ENCODE measurements at places on chromosomes 6 and 20.

- DNase-seq = no peak
Observed at GRCh38 chr20:63264519-63264918, 8.1 kb upstream of the ARFGAP1 start.

DNA sequence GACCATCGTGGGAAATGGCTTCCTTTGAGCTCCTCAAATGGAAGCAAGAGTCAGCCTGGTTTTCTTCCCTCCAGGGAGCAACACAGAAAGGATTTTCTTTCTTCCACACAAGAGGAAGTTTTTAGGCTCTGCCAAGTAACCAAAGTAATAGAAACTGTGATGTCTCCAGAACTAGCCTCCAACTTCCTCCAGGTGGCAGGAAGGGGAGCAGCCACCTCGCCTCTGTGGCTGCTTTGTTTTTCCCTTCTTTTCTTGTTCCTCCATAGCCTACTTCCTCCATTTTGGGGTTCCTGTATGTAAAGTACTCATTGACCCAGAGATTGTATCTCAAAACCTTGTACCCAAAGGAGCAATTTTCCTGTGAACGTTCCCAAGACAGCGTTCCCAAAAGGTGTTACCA, 32.7 kb upstream of the CCR6 start:
- DNase-seq = no peak

GRCh38 chr6:109291902-109292301, 90.4 kb downstream of the CD164 start:
- DNase-seq = no peak

DNA sequence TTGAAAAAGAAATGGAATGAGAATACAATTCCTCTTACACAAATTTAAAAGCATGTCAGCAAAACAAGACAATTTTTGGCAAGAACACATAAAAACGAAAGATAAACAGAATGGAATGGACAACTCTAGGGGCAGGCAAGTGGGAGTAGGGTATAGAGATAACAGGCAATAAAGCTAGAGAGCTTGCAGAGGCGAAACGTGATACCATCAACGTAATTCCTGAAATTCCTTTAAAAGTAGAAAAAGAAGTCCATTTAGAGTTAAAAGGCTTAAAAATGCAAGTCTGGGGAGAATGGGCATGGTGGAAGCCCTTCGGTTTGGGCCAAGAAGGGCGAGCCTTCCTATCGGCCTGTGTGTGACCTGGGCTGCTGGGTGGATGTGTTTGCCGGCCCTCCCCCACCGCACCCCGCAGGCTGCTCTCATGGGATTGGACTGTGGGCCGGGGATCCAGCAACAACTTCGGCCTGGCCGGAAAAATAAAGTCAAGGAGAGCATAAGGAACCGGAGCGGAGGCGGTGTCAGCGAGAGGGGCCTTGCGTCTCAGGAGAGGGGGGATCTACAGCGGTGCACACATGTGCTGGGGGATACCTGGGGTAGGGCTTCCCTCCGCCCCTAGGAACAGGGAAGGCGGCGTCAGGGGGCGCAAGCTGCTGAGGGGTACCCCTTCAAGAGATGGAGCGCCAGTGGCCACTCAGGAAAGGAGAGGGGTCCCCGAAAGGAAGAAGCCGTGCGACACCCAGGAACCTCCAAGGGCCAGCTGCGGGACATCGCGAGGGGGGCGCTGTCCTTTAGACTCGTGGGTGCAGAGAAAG, 4.1 kb downstream of the TMEM239 start:
- DNase-seq = no peak

- peak; percentile 54 for DNase-seq
Observed at GRCh38 chr20:25237610-25238318, 10.1 kb upstream of the PYGB start.

DNA sequence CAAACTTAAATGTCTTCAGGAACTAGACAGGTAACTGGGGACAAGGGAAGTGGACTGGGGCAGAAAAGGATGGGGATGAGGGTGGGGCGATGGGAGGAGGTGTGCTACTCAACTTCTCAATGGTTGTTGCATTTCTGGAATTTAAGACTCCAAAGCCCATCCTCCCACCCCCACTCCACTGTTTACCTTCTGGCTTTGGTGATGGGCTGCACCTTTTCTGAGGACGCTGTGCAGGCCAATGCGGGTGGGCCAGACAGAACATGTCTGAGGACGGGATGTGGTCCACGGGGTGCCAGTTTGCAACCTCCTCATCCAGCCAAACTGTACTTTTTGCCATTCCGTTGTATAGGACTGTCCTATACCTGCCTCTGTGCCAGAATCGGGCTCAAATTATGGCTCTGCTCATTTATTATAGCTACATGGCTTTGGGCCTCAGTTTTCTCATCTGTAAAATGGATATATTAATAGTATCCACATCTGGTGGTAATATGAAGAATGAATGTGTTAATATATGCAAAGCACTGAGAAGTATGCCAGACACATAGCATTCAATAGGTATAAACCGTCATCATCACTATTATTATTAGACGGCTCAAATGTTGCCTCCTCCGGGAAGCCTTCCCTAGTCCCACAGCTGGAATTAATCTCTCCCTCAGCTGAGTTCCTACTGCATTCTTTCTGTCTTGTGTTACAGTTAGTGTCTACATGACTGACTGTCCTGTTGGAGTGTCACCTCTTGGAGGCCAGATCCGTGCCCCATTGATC, 31.0 kb upstream of the VEGFA start:
- DNase-seq = no peak
